Mesenteric fat pad (tissue), 1 donor: ENCODE measurements at places on chromosomes 7 and 10.

GRCh38 chr10:11610826-11611247 lies 613 bp downstream of the USP6NL start:
- no peak for DNase-seq

GRCh38 chr10:29174389-29174788 lies 114.5 kb upstream of the LYZL1 start:
- DNase-seq: no peak

DNA sequence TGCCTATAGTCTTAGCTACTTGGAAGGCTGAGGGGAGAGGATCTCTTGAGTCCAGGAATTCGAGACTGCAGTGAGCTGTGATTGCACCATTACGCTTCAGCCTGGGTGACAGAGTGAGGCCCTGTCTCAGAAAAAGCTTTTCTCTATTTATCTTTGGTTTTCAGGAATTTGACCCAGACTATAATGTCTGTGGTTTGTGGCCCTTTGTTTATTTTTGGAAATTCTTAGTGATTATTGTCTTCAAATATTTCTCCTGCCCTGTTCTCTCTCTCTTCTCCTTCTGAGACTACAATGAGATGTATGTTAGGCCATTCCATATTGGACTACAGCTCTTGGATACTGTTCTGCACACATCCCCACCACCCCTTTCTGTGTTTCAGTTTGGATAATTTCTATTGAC lies 4.7 kb downstream of the MUC12 start:
- DNase-seq: no peak

- no peak for DNase-seq
Observed at GRCh38 chr7:2082139-2082998, 150.4 kb downstream of the MAD1L1 start.

DNA sequence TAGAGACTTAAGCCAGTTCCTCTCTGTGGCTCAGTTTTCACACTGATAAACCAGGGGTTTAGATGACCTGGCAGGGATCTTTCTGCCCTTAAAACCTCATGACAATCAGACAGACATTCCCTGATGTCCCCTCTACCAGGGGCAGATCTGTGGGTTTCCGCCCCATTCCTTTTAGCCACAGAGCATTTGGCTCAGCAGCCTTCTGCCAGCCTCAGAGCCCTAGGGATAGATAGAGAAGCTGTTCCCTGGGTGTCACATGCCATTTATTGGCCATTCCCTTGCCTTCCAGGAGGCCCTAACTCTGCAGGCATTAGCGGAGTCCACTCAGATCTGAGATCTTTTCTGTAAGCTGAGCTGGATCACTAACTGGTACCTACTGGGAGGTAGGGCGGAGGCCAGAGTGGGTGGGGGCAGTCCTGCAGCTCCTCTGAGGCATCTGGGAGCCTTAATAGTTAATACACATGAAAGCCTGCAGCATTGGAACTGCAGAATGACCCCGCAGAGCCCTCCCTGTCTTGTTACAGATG lies 101.5 kb downstream of the ZMIZ1 start:
- no peak for DNase-seq

GRCh38 chr7:104862719-104863118 lies 151.3 kb upstream of the KMT2E start:
- DNase-seq: no peak

- DNase-seq: no peak
Observed at GRCh38 chr10:33509231-33509831, 174.9 kb upstream of the NRP1 start.

- DNase-seq: no peak
Observed at GRCh38 chr7:16648551-16648950, 2.6 kb downstream of the BZW2 start.

- no peak for DNase-seq
Observed at GRCh38 chr7:28722684-28723083, 235.4 kb downstream of the TRIL start.

DNA sequence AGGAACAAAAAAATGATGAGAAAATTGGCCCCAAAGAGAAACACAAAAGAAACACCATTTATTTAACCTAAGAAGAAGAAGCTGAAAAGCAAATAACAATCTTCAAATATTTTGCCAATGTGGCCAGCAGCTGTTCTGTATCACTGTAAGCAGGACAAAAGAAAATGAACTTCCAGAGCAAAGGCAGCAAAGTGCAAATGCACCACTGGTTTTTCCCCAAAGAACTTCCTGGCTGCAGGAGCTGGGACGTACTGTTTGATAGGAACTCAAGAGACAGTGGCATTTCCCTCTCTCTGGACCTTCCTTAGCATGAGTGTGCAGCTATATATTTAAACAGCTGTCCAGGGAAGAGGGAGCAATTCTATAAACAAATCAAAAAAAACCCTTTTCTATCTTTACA lies 60.4 kb downstream of the RNLS start:
- no peak for DNase-seq

- peak; percentile 81 for DNase-seq
Observed at GRCh38 chr10:132698761-132699391, 87.1 kb downstream of the NKX6-2 start.
